ENCODE measurements at places on chromosomes 4 and X.
A peak's percentile ranks its signal among the peaks of the same experiment; 100 is the strongest.

GRCh38 chr4:187236209-187236890 lies 512.7 kb upstream of the FAT1 start:
- DNase-seq = no peak

GRCh38 chr4:22490718-22491315 lies 25.0 kb downstream of the ADGRA3 start:
- peak; percentile 3 for DNase-seq

GRCh38 chr4:146029147-146029546 lies 90.5 kb upstream of the ZNF827 start:
- no peak for DNase-seq

DNA sequence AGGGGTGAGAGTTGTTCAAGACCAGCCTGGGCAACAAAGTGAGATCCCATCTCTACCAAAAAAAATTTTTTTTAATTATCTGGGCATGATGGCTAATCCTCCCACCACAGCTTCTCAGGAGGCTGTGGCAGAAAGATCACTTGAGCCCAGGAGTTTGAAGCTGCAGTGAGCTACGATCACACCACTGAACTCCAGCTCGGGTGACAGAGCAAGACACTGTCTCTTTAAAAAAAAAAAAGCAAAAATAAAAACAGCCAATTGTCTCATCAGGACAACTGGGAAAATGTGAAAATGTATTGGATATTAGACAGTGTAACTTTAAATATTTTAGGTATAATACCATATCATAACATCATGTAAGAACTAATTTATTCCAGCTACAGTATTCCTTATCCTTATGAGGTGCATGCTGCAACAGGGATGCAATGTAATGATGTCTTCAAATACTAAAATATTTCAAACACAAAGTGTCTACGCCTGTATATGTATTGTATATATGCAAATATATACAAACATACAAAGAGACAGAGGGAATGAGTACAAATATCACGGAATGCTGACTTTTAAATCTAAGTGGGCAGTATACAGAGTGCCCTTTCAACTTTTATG lies 17.2 kb downstream of the FAM13A start:
- DNase-seq = no peak

GRCh38 chrX:47112316-47112954 lies 32.1 kb downstream of the NDUFB11 start:
- DNase-seq = no peak

DNA sequence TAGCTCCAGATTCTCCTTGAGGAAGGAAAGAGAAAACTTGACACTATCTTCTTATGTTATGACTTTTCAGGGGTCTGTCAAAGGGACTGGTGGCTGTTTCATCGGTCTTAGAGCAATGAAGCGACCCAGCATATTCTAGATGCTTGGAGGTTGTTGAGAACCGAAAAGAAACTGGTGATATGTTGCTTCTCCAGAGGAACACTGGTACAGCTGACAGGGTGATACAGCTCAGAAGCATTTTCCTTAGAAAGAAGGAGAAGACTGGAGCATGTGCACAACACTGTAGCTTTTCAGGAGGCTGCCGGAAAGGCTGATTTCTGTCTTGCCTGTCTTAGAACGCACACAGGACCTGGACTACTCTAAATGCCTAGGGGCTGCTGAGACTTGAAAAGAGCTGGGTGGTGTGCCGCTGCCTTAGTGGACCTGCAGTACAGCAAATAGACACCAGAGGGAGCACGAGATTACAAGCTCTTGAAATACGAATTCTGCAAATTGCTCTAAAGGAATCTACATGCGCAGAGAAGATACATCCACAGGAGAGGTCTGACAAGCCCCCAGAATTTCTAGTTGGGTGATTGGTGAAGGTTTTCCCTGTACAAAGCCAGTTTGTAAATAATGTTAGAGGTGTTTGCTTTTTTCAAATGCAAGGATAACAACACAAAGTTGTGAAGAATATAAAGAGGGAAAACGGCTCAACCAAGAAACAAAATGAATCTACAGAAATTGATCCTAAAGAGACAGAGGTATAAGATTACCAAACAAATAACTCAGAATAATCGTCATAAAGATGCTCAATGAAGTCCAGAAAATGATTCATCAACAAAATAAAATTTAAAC lies 223.1 kb upstream of the DMD start:
- peak; percentile 8 for DNase-seq

- DNase-seq = peak; percentile 22
These were observed 147.2 kb upstream of the DKK2 start for GRCh38 chr4:107183155-107183774.

DNA sequence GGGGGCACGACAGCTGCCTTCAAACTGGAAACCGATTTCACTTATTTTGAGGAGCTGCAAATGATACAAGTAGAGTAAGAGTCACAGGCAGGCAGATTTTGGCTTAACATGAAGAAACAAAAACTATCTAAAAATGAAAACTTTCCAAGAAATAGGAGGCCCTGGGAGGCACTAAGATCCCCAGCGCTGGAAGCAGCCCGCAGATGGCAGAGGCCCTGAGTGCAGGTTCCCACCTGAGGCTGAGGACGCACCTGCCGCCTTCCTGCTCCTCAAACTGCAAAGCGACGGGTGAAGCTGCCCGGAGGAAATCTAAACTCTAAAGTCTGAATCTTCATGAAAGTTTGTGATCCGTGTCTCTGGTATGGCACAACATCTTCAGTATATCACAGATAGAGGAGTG lies 138.7 kb downstream of the AFAP1 start:
- no peak for DNase-seq

- no peak for DNase-seq
These were observed 22.0 kb downstream of the DNAAF6 start for GRCh38 chrX:107228486-107228819.

DNA sequence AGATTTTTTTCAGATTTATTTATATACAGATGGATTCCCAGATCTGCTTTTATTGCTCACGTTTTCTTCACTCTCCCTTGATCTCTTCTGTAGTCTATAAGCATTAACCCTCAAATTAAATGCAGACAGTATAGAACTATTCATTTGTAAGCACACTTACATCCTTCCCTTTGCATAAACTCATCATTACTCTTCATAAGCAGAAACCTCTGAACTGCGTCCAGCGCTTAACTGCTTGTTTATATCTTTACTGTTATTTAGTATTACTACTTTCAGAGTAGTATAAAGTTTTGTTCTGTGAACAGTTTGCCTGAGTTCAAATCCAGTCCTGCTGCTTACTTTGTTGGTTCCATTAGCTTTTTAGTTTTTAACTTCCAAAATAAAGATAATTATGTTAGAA lies 132.9 kb downstream of the STIM2 start:
- DNase-seq = no peak

GRCh38 chrX:149641835-149642234 lies 10.2 kb upstream of the TMEM185A start:
- DNase-seq = no peak

GRCh38 chrX:54452920-54453319 lies 12.7 kb downstream of the TSR2 start:
- DNase-seq = no peak

DNA sequence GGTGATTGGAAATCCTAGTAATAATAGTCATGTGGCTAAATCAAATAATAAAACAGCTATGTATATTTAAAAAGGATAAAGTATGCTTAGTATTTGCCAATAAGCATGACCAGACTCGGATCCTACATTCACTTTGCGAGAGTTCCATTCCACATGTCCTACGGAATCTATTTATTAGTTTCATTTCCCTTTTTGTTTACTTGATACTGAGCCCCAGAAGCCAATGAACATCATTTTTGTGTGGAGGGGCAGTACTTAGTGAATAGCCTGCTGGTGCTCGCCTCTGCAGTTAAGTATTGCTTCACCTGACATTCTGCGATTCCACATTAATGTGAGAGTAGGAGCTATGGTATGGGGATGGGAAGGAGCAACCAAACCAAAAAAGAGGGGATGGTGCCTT lies 58.5 kb upstream of the NAP1L5 start:
- DNase-seq = no peak

DNA sequence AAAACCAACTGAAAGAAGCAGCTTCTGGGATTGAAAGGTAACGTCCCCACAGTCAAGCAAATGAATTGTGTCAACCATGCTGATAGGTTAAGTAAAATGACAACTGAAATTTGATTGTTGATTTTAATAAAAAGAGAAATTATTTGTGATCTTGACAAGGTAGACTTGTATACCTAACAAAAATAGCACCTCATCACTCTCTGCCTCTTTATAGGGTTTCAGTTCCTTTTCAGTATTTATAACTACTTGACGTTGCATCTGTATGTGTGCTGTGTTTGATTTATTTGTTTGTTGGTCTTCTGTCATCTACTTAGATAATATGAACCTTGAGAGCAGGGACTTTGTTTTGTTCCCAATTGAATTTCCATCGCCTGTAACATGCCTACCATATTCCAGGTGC lies 7.9 kb upstream of the PPP3CA start:
- DNase-seq = no peak

DNA sequence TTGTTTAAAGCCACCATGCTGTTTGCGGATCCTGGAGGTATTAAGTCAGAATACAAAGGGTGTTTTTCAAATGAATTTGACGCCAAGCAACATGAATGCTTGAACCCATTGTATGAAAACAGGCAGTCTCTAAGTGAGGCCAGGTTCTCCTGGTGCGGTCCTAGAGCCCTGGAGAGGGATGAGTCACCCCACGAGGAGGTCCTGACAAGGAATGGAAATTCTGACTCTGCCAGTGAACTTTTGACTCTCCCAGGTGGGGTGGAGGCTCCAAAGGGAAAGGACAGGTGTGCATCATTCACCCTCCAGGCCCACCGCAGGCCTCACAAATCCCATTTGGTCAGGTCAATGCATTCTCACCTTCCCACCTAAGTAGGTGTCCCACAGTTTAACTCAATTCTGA lies 1.5 kb downstream of the TRIM2 start:
- DNase-seq = no peak

- no peak for DNase-seq
These were observed 4.7 kb upstream of the ASMT start for GRCh38 chrX:1610166-1610565.

GRCh38 chr4:98928131-98928504 lies 815 bp downstream of the EIF4E start:
- DNase-seq = peak; percentile 55

GRCh38 chr4:4315461-4316149 lies 25.6 kb downstream of the ZBTB49 start:
- DNase-seq = no peak

GRCh38 chr4:148078061-148078460 lies 346.2 kb downstream of the ARHGAP10 start:
- DNase-seq = no peak

GRCh38 chr4:35965300-35965699 lies 279.0 kb downstream of the ARAP2 start:
- no peak for DNase-seq

DNA sequence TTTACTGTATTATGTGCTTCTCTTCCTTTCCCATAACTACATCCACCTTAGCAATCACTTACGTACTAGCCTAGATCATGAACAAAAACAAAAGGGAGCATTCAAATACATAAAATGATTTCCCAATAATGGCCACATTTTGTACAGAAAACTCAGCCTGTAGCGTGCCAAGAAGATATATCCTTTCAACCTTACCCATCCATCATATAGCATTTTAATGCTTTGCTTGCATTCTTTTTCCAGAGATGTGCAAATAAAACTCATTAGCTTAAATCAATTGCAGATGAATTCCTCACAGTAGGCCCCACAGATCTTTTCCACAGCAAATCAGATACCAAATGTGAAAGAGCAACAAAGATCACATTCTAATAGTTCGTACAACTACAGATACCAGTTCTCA lies 20.8 kb downstream of the GRSF1 start:
- DNase-seq = no peak

DNA sequence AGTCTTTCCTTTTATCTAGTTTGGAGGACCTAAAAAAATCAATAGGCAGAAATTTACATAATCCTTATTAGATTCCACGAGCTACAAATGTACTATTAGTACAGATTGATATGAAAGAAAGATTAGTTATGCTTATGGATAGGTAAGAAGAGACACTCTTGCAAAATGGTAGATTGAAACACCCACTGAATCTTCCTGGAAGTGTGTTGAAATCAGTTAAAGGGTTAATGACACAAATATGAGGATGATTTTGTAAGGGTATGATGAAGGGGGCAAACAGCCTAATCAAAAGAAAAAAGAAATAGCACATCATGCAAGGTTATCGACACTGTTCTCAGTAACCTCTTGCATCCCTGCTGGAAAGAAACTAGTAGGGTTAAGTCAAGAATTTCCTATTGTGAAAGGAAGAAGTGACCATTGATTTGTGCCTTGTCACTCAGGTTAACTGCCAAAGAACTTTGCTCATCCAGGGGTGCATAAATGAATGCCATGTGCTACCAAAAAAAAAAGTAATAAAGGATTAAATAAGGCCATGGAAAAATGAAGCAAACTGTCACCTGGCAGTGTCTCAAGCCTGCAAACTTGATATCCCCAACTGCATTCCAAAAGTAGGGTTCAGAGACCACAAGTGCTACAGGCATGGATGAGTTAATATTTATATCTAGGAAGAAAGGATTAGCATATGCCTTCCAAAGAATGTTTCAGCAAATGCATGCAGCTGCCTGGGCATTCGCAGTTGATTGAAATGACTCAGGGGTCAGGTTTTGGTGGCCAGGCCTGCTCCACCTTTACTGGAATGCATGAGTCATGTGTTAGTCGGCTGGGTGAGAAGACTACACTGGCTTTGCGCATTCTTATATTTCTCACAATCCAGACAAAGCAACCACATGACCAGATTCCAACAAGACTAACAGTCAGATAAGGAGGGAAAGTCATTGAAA lies 78.3 kb upstream of the ATXN3L start:
- DNase-seq = no peak

GRCh38 chr4:89665662-89666061 lies 171.3 kb downstream of the SNCA start:
- no peak for DNase-seq

- DNase-seq = no peak
These were observed 500.5 kb upstream of the FTHL17 start for GRCh38 chrX:31572360-31572759.

- no peak for DNase-seq
These were observed 56.6 kb upstream of the ALB start for GRCh38 chr4:73347497-73347896.

- DNase-seq = no peak
These were observed 63.4 kb upstream of the MAB21L2 start for GRCh38 chr4:150518559-150518958.

DNA sequence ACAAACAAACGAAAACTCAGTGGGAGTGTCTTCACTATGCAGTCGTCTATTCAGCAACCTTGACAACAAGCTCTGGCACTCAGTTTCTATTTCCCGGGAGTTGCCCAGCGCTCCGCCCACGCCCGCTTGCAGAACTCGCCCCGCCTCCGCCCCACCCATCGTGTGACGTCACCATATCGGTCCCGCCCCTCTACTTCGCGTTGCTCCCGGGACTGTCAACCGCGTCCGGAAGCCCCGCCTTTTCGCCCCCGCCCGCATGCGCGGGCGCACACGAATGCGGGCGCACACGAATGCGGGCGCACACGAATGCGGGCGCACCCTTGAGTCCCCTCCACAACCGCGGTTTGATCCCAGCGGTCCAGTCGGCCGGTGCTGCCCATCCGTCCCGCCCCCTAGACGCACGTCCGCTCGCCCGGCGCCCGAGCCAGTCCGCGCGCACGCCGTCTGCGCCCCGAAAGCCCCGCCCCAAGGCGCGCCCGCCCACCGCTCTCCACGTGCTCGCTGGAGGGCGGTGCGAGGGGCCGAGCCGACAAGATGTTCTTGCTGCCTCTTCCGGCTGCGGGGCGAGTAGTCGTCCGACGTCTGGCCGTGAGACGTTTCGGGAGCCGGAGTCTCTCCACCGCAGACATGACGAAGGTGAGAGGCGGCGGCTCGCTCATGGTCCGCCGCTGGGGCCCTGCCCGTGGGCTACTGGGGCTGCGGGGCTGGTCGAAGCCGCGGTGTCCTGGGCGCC lies at the start of gene LAP3:
TSS of gene LAP3 (plus strand) at position 267 of the 733 bp plus-strand sequence. CDS start at position 535, 268 bp downstream.
- DNase-seq = peak; percentile 97

- no peak for DNase-seq
These were observed 36.9 kb downstream of the PDLIM5 start for GRCh38 chr4:94488670-94489069.

- DNase-seq = no peak
These were observed 18.0 kb upstream of the TMSB4X start for GRCh38 chrX:12956704-12957534.

Measured in NCI-H146 (cell line).